ENCODE measurements at places on chromosomes 2 and 18.

DNA sequence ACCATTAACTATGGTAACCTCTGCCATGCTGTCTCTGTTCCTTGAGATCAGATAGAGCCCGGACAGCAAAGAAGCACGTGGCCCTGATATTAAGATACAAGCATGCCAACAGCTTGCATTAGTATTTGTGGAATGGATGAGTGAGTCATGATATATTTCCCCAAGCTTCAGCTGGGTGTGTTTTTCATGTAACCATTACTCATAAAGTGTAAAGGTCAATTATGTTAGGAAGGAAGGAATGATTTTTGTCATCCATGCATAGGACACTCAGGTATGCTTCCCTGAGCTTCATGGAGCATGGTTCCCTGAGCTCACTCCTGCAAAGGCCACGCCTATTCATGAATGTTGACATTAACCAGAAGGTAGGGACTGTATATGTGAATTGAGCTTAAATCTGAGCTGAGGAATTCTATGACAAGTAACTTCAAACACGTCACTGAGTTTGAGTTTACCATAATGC, 74.6 kb downstream of the ARL4C start:
- DNase-seq, result no peak

DNA sequence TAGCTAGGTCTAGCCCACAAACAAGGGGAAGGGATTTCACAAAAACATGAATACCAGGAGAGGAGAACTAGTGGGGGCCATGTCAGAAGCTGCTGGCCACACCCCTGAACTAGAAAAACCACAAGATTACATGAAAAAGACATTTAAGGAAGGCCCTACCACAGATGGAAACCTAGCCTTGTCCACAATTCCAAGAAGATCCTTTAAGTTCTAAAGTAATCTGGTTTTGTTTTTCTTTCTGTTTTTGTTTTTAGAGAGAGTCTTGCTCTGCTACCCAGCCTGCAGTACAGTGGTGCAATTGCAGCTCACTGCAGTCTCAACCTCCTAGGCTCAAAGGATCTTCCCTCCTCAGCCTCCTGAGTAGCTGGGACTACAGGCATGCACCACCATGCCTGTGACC, 34.2 kb upstream of the CAB39 start:
- no peak for DNase-seq

GRCh38 chr2:69061525-69061924, 48.5 kb downstream of the ANTXR1 start:
- no peak for DNase-seq

DNA sequence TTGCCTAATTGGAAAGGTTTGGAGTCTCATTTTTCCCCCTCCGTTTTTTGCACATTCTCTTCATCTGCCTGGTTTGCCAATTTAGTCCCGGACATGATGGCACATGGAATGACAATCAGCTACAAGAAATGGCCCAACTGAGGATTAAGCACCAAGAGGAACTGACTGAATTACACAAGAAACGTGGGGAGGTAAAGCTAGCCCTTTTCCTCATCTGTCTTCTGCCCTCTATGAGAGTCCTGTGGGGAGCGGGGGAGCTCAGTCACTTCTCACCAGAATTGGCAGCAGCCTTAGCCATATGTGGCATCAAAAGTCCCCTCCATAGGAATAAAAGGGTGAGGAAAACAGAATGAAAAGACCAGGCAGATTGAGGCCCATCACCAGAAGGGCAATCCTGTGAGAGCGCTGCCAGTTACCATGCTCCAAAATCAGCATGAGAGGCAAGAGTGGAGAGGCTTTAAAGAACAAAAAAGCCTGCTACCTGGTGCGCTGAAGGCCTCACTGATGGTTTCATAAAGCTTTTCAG, 11.6 kb downstream of the ATG16L1 start:
- no peak for DNase-seq

Data from stimulated activated CD8-positive, alpha-beta memory T cell treated with anti-CD3 and anti-CD28 coated beads, Interleukin-4, amount 100 ng/mL, for 24 hours (primary cell).